ENCODE measurements at places on chromosomes 13 and 19. TPM values are rescaled to one million over a fixed set of nuclear protein-coding genes. Genes with fewer than 3 reads are reported as not detected.

DNA sequence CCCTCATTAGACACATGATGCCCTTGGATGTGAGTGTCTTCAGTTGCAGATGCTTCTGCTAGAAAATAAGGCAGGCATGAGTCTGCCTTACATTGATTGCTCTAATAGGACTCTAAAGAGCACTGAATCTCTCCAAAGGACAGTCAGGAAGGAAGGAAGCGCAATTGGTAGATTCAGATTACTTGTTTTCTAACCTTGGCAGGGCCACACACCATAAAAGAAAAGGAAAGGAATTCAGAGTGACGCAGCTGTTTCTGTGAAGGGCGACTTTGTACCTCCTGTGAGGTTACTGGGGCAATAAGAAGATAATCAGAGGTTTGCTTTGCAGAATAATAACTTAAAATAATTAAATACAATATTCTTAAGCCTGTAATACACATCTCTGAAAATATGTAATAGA lies 48.0 kb downstream of the FRY start:
- H3K27ac ChIP-seq: no peak overlapping the region
- H3K4me1 ChIP-seq: no peaks in the 10 kb centered on the region
- H3K4me3 ChIP-seq: no peak overlapping the region
- peaks cover 32% of the 10 kb centered on the region for H3K27me3 ChIP-seq

DNA sequence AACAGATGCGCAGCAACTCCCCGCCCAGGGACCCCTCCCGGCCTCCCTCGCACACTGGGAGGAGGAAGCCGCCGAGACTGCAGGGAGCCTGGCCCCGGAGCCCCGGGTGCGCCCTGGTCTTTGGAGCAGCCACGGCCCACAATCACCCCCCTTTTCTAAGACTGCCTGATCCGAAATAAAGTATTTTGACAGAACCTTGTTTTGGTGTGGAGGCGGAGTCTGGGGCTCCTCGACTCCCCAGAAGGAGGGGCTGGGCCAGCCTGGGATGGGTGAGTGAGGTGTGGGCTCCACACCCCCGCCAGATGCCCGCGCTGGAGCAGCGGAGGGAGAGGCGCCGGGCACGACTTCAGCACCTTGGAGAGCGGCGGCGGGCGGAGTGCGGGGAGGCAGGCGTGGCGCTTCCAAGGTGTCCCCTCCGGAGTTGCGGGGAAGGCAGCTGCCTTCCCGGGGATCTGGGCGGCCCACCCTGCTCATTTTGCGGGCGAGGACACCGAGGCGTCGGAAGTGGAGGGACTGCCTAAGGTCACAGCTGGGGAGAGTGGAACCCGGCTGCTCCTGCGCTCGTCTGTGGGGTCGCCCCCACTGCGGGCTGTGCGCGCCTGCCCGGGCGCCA lies 9.4 kb downstream of the SIRT6 start:
- peak; percentile 93 for DNase-seq
- no peak overlapping the region for H3K27ac ChIP-seq
- H3K36me3 ChIP-seq: no peaks in the 10 kb centered on the region
- H3K27me3 ChIP-seq: peaks cover 9% of the 10 kb centered on the region

GRCh38 chr13:42148538-42148937 lies 100.1 kb downstream of the DGKH start:
- H3K4me1 ChIP-seq: peaks cover 10% of the 10 kb centered on the region
- H3K4me3 ChIP-seq: no peak overlapping the region
- peaks cover 2% of the 10 kb centered on the region for H3K36me3 ChIP-seq
- no peaks in the 10 kb centered on the region for H3K27me3 ChIP-seq
- DNase-seq: no peak

DNA sequence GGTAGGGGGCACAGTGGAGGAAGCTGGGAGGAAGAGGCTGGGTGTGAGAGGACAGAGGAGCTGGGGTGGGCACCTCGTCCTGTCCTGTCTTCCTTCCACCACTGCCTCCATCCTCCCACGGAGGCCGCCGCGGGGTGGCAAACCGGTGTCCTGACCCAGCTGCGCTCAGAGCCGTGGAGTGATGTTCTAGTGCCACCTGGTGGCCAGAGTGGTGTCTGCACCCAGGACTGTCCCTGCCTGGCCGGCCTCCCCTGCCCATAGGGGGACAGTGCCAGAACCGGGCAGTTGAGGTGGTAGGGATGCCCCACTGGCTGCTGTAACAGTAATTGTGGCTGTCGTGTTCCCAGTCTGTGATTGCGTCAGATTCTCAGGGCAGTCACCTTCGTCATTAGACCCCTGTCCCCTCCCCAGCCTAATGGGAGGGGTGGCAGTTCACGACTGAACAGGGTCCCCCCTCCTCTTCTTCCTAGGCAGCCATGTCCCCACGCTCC lies 11.1 kb upstream of the ARRDC2 start:
- H3K27me3 ChIP-seq: peaks cover 9% of the 10 kb centered on the region
- H3K27ac ChIP-seq: no peak overlapping the region
- H3K4me1 ChIP-seq: peaks cover 8% of the 10 kb centered on the region
- DNase-seq: peak; percentile 97

Gene LILRA1
- total RNA-seq: not detected

Gene ALDH16A1
- total RNA-seq: 34.0 TPM

GRCh38 chr19:33724721-33725060 lies 72.0 kb upstream of the KCTD15 start:
- no peaks in the 10 kb centered on the region for H3K4me1 ChIP-seq
- H3K4me3 ChIP-seq: no peak overlapping the region
- no peak overlapping the region for H3K27ac ChIP-seq

Gene SLC10A2
- not detected for total RNA-seq

DNA sequence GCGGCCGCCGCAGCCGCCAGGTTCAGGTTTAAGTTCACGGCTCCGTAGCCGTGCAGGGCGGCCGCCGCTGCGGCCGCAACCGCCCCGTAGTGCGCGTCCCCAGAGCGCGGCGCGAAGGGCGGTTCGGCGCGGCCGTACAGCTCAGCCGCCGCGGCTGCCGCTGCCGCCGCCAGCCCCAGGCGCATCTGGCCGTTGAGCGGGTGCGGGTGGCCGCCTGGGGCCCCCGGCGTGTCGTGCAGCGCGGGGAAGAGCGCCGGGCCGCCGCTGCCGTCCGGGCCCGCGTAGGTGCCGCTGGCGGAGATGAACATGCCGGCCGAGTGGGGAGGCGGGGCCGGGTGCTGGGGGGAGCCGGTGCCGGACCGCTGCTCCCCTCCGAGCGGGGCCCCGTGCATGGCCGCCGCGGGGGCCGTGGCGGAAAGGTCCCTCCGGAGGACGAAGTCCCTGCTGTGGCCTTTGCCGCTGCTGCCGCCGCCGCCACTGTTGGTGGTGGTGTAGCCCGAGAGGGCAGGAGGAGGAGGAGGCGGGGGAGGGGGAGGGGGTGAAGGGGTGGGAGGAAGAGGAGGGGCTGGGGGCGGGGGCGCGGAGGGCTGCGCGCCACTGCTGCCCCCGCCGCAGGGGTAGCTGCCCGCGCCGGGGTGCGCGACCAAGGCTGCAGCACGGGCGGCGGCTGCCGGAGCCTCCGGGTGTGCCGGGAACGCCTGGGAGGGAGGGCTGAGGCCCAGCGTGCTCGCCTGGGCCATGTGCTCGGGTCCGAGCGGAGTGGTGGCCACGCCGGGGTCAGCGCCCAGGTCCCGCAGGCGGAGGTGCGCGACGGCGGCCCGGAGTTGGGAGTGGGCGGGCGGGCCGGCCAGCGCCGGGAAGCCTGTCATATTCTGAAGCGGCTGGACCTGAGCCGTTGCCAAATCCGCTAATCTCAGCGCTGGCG lies 654 bp downstream of the ZIC5 start:
- peaks cover 26% of the 10 kb centered on the region for H3K4me1 ChIP-seq
- H3K27ac ChIP-seq: peak overlapping the region; percentile 91
- DNase-seq: peak; percentile 86

DNA sequence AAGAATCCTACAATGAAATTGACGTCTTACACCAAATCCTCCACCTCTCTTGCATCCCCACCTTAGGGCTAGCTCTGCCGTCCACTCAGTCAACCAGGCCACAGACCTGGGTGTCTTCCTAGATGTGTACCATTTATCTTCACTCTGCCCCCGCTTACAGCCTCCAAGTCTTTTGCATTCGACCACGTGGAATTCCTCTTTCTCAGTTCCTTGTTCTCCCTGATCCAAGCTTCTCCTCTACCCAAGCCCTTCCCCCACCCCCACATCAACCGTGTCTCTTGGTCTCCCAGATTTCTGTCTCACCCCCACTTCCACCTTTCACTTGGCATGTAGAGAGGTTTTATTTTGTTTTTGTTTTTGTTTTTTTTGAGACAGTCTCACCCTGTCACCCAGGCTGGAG lies 1.2 kb upstream of the DMWD start:
- H3K27me3 ChIP-seq: no peaks in the 10 kb centered on the region
- H3K4me1 ChIP-seq: peaks cover 26% of the 10 kb centered on the region
- peak overlapping the region; percentile 63 for H3K27ac ChIP-seq
- DNase-seq: no peak
